ENCODE measurements at places on chromosomes 11 and 22. TPM values are rescaled to one million over a fixed set of nuclear protein-coding genes. Genes with fewer than 3 reads are reported as not detected.
A peak's percentile ranks its signal among the peaks of the same experiment; 100 is the strongest.

CHRM1 gene
- total RNA-seq = not detected

DNAJB7 gene
- total RNA-seq = not detected

CHRDL2 gene
- total RNA-seq = 4.9 TPM

RRM1 gene
- total RNA-seq = 33.9 TPM

MS4A3 gene
- total RNA-seq = 0.57 TPM

DNA sequence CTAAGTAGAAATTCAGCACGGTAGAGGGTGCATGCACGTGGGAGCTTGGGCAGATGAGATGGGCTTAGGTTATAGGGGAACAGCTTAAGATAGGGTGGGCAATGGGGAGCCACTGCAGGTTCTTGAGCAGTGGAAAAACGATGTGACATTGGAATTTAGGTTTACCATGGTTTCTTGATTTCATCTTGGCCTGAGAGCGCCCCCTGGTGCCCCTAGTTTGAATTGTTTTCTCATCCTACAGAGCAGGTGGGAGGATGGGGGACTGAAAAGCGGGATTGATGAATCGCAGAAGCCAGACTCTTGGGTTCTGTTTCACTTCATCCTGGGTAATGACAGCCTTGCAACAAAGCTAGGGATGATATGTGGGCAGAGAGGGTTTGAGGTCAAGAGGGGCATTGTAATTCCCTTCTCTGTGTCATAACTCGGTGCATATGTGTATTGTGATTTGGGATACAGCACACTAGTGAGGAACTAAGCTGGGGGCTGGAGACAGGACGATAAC is 6.7 kb upstream of the MCAM start:
- no peak for DNase-seq

GRCh38 chr11:95499516-95500135 is 268.6 kb upstream of the SESN3 start:
- no peak for DNase-seq

GRCh38 chr11:77413850-77414460 is 59.9 kb downstream of the PAK1 start:
- no peak for DNase-seq

GRCh38 chr11:12111549-12112520 is 1.4 kb downstream of the MICAL2 start:
- DNase-seq = no peak

- no peak for DNase-seq
These were observed 5.6 kb downstream of the MS4A10 start for GRCh38 chr11:60790726-60791125.

- DNase-seq = no peak
These were observed 105.1 kb downstream of the HIPK3 start for GRCh38 chr11:33362051-33362910.

GRCh38 chr11:111937461-111937769 is 272 bp downstream of the DIXDC1 start:
- no peak for DNase-seq

GRCh38 chr11:24163146-24163545 is 333.7 kb upstream of the LUZP2 start:
- no peak for DNase-seq

DNA sequence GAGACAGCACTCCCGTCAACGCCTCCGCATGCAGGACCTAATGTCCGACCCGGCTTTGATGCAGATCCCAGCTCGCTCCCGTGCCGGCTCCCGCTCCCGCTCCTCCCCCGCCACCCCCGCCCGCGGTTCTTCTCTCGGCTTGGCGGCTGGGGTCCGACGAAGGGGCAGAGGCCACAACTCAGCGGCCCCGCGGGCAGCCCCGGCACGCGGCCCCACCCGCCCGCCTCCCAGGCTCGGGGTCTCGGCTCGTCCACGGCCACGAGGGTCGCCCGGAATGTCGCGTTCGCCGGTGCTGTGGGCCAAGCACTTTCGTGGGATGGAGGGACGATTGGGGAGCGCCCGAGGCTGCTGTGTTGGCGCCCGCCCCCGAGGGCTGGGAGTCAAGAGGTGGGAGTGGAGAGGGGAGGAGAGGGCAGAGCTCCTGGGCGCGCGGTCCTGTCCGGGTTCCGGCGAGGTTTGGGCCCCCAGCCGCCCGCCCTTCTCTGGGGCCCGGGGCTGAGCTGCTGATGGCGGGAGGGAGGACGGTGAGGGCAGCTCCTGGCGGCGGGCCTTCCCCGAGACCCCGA is 5.3 kb upstream of the TBX1 start:
- no peak for DNase-seq

- no peak for DNase-seq
These were observed 17.1 kb upstream of the AGBL2 start for GRCh38 chr11:47732271-47732670.

- peak; percentile 17 for DNase-seq
These were observed 78.0 kb upstream of the SUSD2 start for GRCh38 chr22:24103301-24103700.

- DNase-seq = no peak
These were observed 350.5 kb downstream of the CNTN5 start for GRCh38 chr11:99371257-99371656.

DNA sequence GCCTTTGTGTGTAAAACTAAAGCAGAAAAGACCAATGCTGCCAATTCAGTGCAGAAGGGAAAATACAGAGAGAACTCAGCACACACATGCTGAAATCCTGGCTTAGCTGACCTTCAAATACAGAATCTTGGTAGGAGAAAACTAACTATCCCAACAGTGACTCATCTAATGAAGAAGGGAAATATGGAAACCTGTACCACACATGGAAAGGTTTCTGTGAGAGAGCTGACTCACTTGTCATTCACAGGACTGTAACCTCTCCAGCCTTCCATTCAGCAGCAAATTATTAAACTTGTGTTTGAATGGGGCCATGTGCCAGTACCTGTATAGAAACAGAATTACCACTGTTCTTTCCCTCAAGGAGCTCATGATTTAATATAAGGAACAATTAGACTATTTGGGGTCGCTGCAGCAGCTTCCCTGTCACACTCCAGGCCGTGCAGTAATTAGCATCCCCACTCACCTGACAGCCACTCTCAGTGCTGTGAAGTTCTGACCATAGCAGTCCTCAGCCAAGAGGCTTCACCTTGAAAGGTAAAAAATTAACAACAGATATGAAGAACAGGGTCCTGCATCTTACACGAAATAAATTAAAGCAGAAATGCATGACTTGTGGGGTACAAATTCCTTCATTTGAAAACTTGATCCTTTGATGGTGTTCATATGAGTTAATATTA is 53.9 kb downstream of the MSANTD4 start:
- no peak for DNase-seq

DNA sequence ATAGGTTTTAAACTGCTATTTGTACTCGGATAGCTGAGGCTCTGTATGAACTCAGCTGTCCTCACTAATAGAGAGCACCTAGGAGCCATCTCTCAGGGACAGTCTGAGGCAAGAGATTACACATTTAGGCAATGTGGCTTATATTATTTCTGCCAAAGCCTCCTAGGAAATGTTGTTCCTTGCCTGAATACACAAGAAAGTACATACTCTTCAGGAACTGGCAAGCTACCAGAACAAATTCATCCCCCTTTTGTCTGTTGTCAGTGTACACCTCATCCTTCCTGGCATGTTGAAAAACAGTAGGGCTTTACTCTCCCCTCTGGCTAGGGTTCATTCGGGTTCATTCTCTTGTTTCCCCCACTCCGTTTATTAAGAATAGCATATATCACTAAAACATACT is 615.9 kb upstream of the FAT3 start:
- no peak for DNase-seq

- no peak for DNase-seq
These were observed 265.3 kb upstream of the ANO5 start for GRCh38 chr11:21927628-21928027.

DNA sequence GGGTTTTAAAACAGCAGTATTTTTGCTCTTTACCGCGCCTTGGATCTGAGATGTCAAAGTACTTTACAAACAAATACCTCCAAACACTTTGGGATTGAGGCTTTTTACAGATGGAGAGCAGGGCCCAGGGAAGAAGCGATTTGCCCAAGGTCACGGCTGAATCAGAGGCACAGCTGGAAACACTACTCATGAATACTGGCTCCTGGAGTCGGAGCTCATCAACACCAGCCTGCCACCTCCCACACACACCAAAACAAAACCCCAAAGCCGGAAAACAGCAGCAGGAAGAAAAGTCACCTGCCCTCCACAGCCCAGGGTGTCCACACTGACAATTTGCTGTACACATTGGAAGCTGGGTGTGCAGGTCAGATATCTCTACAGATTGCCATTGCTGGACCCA is 339.4 kb downstream of the CADM1 start:
- no peak for DNase-seq

GRCh38 chr11:113470233-113470632 is 5.0 kb downstream of the DRD2 start:
- DNase-seq = no peak

- DNase-seq = no peak
These were observed 521 bp upstream of the PTS start for GRCh38 chr11:112225753-112226061.

- no peak for DNase-seq
These were observed 89.2 kb downstream of the FDX1 start for GRCh38 chr11:110518809-110519514.

DNA sequence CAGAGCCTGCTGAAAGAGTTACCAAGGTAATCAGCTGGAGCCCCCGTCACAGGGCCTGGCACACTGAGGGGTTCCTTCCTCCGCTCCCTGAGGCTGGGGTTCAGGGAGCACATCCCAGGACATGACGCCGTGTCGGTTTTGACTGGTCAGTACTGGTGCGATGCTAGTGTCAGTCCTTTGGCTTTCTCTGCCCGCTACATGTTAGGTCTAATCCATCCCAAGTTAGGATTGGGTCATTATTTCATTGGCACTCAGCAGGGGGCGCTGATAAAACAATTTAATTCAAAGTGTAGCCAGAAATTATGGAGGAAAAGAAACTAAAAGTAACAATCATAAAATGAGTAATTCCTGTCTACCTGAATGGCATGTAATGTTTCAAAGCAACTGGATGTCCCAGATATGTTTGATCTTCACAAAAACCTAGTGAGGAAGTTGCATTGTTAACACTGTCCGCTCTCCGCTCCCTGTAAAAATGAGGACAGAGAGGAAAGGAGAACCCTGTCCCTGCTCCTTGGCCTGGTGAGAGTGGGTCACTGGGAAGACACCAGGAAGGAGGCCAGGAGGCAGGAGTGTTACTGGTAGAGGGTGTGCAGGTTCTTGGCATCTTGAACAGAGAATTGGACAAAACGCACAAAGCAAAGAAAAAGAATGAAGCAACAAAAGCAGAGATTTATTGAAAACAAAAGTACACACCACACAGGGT is 27.1 kb downstream of the TSKU start:
- DNase-seq = peak; percentile 49

DNA sequence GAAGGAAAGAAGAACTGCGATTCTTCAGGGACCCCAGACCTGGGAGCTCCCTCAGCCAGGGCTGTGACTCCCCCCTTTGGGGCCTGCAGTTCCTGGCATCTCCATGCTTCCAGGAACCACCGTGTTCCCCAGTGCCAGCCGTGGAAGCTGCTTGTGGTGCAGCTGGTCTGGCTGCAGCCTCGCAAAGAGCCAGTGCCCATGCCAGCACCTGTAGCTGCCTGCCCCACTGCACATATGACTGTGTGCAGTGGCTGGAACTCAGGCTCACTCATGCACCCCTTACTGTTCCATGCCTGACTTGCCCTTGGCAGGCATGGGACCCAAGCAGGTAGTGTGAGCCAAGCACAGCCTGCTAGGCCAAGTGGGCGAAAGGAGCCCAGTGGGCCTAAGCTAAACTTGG is 401.3 kb downstream of the LRRC4C start:
- DNase-seq = no peak

DNA sequence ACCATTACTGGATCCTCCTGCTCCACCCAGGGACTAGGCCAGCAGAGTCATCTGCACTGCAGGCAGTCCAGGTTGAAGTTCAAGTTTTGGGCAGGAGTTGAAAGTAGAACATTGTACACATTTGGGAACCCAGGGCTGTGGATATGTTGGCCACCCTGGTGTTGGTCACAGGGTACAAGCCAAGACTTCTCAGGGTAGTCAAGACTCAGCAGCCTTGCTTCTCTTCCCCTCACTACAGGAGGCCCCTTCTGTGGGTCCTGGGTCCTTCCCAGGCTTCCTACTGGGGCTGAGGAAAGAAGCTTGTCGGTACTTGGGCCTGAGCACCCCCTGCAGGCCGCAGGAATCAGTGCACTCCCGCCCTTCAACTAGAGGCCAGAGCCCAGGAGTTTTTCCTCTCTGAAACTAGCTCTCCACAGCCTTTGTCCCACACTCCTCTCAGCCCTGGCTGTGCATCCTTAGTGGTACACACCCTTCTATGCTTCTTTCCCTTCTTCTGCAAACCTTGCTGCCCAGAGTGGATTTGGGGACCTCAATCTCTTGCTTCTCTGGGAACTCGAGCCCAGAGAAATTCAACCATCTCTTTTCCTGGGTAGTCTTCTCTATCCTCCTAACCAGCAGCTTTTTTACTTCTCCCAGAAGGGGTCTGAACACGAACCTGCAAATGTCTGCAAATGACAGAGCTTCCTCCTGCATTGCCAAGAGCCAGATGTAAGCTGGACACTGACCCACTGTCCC is 2.6 kb upstream of the HPX start:
- DNase-seq = no peak

- no peak for DNase-seq
These were observed 65.6 kb downstream of the CCDC81 start for GRCh38 chr11:86440305-86440716.

Measured in cardiac septum (tissue), 1 donor.